ENCODE measurements at places on chromosomes 6 and 20.

- no peak for DNase-seq
Observed at GRCh38 chr20:21353236-21353635, 44.1 kb downstream of the NKX2-4 start.

DNA sequence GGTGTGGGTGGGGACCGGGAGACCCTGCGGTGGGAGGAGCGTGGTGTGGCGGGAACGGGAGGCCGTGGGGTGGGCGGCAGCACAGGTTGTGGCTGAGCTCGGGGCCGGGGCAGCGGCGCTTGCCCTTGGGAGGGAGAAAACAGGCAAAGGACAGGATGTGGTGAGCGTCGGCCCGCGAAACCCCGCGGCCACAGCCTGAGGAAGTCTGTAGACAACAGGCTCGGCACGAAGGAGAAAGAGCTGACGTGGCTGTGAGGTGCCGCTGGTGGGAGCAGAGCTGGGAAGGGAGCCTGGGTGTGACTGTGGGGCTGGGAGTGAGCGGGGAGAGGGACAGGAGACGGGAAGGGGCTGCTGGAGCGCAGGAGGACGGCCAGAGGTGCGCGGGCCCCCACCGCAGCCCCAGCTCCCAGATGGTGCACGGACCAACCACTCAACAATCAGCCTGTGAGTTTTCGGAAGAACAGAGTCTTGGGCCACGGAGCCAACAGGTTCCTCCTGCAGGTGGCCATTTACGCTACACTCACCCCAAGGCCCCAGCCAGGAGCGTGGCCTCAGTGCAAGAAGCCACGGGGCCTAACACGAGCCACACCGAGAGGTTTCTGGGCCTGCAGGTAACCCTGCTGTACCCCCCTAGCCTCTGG is 202.8 kb downstream of the DLL1 start:
- DNase-seq, result peak; percentile 58

- DNase-seq, result no peak
Observed at GRCh38 chr6:11607383-11607782, 69.8 kb downstream of the TMEM170B start.

- DNase-seq, result no peak
Observed at GRCh38 chr6:166483573-166484250, 101.0 kb upstream of the MPC1 start.

DNA sequence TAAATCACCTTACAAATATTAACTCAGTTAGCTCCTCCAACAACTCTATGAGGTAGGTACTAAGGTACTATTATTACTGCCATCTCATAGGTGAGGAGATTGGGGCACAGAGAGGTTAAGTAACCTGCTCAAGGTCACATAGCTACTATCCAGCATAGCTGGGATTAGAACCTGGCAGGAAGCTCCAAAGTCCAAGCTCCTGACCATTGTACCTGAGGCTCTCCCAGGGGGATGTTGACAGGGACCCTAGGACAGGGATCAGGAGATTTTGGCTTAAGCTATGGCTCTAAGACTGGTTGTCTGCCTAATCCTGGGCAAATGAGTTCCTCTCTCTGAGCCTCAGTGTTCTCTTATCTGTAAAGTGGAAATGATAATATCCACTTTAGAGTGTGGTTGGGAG is 59.3 kb downstream of the HNF4A start:
- DNase-seq, result no peak

GRCh38 chr20:59075934-59076508 is 33.4 kb upstream of the PRELID3B start:
- DNase-seq, result no peak

- no peak for DNase-seq
Observed at GRCh38 chr6:79231101-79231500, 3.4 kb downstream of the HMGN3 start.

DNA sequence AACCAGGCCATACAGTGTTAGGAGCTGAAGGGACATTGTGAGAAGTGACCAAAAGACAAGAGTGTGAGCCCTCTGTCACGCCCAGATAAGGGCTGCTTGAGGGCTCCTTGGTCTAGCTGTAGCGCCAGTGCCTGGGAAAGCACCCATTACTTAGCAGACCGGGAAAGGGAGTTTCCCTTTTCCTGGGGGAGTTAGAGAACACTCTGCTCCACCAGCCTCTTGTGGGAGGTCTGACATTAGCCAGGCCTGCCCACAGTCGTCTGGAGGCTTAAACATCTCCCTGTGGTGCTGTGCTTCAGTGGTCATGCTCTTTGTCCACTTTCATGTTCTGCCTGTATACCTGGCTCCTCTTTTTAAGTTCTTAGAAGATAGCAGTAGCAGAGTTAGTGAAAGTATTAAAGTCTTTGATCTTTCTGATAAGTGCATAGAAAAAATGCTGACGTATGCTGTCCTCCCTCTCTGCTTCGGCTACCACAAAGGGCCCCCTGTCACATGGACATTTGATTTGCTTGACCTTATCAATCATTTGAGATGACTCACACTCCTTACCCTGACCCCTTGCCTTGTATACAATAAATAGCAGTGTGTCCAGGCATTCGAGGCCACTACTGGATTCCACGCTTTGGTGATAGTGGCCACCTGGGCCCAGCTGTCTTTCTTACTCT is 201.5 kb upstream of the ECI2 start:
- DNase-seq, result no peak

GRCh38 chr20:19880256-19881079 is 122.4 kb downstream of the RIN2 start:
- DNase-seq, result no peak
